ENCODE measurements at places on chromosomes 3 and 15.

- no peak for DNase-seq
Measured at GRCh38 chr3:42270561-42270960, 4.6 kb upstream of the CCK start.

GRCh38 chr3:30934208-30934550 lies 39.7 kb upstream of the GADL1 start:
- no peak for DNase-seq

GRCh38 chr15:55256281-55257011 lies 33.2 kb downstream of the RAB27A start:
- DNase-seq = no peak

DNA sequence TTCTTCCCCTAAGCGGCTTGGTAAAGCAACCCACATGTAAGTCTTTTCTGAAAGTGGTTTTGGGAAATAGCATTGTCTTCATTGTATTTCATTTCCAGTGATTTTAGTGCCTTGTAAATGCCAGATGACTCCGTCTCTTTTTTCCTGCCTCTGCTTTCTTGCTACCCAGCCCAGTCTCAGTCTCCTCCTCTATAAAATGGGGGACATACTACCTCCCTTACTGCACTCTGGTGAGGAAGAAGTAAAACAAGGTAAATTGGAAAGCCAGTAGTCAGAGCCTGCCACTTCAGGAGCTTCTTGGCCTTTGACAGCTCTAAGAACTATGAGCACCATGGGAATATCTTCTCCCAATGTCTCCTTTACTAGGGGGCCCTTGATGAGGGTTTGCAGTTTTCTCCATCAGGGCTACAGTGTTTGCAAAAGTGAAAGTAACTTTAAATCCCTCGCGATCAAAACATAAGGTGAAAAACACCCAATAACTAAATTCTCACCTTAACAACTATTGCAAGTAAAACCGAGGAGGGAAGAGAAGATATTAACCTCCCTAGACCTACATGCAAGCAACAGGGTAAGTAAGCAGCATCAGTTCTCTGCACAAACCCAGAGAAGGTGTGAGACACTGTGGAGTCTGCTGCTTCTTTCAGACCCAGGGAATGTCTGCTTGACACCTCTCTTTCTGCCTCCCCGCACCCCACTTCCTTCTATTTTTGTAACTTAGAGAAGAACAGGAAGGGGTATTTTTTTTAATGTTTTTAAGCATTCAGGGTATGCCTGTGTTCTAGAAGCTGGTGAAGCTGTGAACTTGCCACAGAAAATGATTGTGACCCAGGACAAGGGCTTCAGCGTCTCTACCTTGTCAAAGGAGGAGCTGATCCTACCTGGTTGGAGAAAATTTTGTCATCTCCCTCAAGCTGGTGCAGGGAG lies 159.1 kb upstream of the EOMES start:
- peak; percentile 42 for DNase-seq

GRCh38 chr15:85462029-85462428 lies 81.6 kb downstream of the AKAP13 start:
- DNase-seq = no peak

DNA sequence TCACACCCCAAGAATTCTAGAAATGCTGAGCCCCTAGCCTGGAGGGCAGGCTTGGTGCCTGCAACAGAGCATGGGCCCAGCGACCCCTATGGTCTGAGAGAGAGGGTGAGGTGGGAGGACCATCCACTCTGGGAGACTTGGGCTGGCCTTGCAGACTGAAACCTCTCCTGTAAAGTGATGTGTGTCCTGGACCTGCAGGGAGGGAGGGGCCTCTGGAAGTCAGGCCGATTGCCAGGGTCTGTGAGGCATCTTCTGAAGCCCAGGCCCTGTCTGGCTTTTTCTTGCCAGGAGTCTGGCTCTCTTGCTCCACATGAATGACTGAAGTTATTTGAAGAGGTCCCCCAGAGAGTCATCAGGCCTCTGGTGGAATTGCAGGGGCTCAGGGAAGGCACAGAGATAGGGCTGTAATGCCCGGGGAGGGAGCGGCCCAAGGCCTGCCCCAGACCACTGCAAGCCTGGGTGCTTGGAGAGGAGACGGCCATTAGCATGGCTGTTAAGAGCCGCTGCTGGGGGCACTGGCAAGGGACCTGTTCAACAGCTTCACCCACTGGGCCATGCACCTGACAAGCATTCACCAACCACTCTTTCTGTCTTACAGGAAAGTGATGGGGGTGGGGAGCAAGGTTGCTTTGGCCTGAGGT lies 56.0 kb upstream of the CHRNA7 start:
- no peak for DNase-seq

- no peak for DNase-seq
Measured at GRCh38 chr3:42541079-42541478, 38.6 kb downstream of the VIPR1 start.

Data from AML-193 (cell line).